ENCODE measurements at places on chromosomes 1 and 21.

DNA sequence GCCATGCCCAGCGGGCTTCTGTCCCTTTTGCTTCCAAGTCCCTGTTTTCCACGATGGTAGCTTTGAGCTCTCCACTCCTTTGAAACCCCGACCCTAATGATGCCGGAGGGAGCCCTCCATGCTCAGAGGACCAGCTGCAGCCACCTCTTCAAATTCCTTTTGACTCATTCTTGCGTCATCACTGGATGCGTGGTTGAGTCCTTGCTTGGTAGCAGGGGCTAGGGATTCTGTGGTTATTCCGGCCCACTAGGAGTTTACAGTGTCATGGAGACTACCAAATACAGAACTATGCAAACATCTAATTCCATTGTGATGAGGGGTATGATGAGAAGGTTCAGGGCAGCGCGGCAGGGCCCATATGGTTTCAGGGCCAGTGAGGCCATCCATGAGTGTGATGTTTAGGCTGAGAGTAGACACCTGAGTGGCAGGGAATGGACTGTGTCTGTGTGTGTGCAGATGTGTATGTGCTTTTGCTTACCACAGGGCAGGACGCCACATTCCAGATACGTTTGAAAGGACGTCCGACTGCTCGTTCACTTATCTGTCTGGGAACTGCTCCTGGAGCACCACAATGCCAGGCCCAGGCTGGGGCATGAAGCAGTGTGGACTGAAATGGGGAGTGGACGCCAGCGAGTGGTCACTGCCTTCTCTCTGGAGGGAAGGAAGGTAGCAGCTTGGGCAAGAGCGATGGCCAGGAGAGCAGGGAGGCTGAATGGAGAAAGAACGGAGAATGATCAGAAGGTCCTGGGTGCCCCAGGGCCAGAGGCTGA is 30.4 kb upstream of the ZBTB21 start:
- no peak overlapping the region for H3K4me3 ChIP-seq
- H3K4me1 ChIP-seq, result no peaks in the 10 kb centered on the region
- peak overlapping the region; percentile 50 for H3K27ac ChIP-seq
- H3K36me3 ChIP-seq, result no peaks in the 10 kb centered on the region

DNA sequence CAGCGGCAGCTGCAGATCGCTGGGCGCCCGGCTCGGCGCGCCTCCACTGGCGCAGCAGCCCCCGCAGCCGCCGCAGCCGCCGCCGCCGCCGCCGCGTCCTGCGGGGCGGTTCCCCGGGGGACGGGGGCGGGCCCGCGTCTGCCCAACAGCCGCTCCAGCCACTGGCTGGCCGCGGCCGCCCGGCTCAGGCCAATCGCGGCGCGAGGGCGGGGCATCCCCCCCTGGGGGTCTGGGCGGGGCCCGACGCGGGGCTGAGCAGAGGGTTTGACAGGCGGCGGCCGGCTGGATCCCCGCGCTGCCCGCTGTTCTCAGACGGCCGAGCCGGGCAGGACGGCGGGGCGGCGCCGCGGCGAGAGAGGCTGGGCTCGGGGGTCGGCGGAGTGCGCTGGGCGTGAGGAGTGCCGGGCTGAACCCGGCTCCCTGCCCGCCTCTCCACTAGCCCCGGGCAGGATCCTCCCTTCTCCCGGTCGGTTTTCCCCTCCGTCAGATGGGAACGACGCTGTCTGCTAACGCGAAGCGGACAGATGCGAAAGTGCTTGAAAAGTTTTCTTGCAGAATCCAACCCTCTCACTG is at the start of gene GLIS1:
Gene GLIS1, minus strand, starts transcription at position 56 of the 573 bp plus-strand sequence. CDS start 1,100 bp downstream, outside the sequence.
- H3K27ac ChIP-seq, result peak within 1 kb of the TSS; percentile 25
- no peaks in the 10 kb centered on the region for H3K36me3 ChIP-seq
- peak within 1 kb of the TSS; percentile 53 for H3K4me3 ChIP-seq
- DNase-seq, result peak; percentile 81

DNA sequence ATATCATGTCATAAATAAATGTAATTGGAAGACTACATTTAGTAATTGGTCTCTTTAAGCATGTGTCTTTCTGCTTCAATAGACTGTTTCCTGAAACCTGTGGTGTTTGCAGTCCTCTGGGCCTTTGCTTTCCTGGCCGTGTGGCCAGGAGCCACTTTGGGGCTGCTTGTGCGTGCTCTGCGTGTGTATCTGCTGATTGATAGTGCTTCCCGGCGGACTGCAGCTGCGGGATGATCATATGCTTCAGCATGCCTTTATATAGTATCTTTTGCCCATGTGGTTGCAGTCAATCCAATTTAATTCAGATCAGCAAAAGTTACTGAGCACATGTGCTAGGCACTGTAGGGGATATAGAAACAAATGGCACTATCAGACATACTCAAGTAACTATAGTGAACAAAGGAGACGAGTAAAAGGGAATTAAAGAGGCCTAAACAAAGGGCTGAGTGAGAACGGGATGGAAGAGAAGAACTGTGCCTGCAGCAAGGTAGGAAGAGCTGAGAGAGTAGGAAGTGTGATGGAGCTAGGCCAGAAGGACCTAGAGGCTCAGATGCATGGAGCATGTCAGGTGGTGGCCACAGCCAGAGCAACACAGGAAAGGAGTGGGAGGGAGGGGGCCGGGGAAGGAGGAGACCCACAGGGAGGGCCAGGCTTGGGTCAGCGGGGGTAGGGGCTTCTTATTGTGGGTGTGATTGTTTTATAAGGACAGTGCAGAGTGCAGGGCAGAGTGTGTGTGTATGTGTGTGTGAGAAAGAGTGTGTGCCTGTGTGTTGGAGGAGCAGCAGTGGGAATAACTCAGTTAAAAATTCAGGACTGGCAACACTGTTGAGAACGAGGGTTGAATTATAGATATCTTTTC is 27.2 kb upstream of the TTF2 start:
- no peak for DNase-seq
- H3K27ac ChIP-seq, result no peak overlapping the region
- no peaks in the 10 kb centered on the region for H3K36me3 ChIP-seq
- no peaks in the 10 kb centered on the region for H3K27me3 ChIP-seq
- H3K4me3 ChIP-seq, result no peak overlapping the region
- H3K4me1 ChIP-seq, result no peaks in the 10 kb centered on the region

- H3K36me3 ChIP-seq, result no peaks in the 10 kb centered on the region
- peak overlapping the region; percentile 2 for H3K27ac ChIP-seq
- H3K27me3 ChIP-seq, result no peaks in the 10 kb centered on the region
- no peak for DNase-seq
- H3K4me1 ChIP-seq, result no peaks in the 10 kb centered on the region
- H3K4me3 ChIP-seq, result no peak overlapping the region
These were observed 276.4 kb upstream of the B3GALT2 start for GRCh38 chr1:193462629-193463320.

GRCh38 chr1:48627486-48627885 is 149.2 kb downstream of the BEND5 start:
- H3K36me3 ChIP-seq, result no peaks in the 10 kb centered on the region
- H3K27ac ChIP-seq, result no peak overlapping the region
- H3K4me3 ChIP-seq, result no peak overlapping the region
- H3K27me3 ChIP-seq, result no peaks in the 10 kb centered on the region

GRCh38 chr1:203742436-203742835 is 22.5 kb upstream of the LAX1 start:
- H3K4me1 ChIP-seq, result no peaks in the 10 kb centered on the region
- DNase-seq, result no peak
- no peak overlapping the region for H3K4me3 ChIP-seq
- no peaks in the 10 kb centered on the region for H3K27me3 ChIP-seq
- no peak overlapping the region for H3K27ac ChIP-seq
- H3K36me3 ChIP-seq, result no peaks in the 10 kb centered on the region

- H3K27me3 ChIP-seq, result no peaks in the 10 kb centered on the region
- DNase-seq, result no peak
- H3K4me1 ChIP-seq, result no peaks in the 10 kb centered on the region
These were observed 139.9 kb downstream of the NFIA start for GRCh38 chr1:61222240-61222639.

DNA sequence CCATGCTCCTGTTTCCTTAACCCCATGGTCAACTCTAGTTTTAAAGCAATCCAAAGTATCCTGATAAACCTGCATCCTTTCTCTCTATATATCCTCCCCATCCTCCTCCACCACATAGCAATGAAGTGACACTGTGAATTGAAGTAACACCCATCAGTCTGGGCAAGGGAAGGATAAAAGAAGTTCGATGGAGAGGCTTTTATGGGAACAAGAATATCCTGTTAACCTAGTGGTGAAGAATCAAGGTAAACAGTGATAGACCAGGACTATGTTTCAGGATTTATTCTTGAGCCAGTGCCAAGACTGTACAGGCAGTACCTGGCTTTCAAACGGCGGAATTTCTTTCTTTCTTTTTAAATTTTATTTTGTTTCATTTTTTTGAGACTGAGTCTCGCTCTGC is 17.6 kb downstream of the RABIF start:
- no peak overlapping the region for H3K27ac ChIP-seq
- no peaks in the 10 kb centered on the region for H3K36me3 ChIP-seq
- H3K4me3 ChIP-seq, result no peak overlapping the region
- H3K27me3 ChIP-seq, result no peaks in the 10 kb centered on the region
- no peak for DNase-seq

DNA sequence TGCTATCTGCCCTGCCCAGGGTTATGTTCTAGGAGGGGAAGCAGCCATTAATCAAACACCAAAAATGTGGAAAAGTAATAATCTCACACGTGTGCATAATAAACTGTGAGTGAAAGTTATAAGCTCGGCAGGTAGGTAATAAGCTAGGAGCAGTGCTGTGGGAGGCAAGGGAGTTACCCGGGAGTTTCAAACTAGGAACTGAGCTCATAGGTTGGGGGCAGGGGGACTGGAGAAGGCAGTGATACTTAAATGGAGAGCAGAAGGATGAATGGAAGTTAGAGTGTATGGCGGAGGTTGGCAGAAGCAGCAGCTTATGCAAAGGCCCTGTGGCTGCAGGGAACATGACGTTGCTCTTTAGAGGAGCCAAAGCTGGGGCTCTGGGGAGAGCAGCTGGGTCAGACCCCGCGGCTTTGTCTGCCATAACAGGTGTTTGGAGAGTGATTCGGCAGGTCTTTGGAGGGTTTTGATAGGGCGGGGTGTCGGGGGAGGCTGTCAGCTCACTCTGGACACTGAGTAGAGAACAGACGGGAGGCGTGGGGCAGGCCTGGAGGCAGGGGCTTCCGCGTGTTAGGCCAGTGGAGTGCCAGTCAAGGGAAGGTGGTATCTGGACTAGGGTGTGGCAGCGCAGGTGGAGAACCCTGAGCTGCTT is 20.0 kb downstream of the PTPRF start:
- no peaks in the 10 kb centered on the region for H3K4me1 ChIP-seq
- peak overlapping the region; percentile 44 for H3K4me3 ChIP-seq
- H3K27ac ChIP-seq, result no peak overlapping the region
- H3K36me3 ChIP-seq, result no peaks in the 10 kb centered on the region
- no peaks in the 10 kb centered on the region for H3K27me3 ChIP-seq

- no peak overlapping the region for H3K4me3 ChIP-seq
- no peaks in the 10 kb centered on the region for H3K4me1 ChIP-seq
- H3K27ac ChIP-seq, result no peak overlapping the region
- no peaks in the 10 kb centered on the region for H3K27me3 ChIP-seq
- DNase-seq, result no peak
These were observed 400.5 kb downstream of the MATN1 start for GRCh38 chr1:30322859-30323257.

GRCh38 chr1:177219554-177220458 is 49.0 kb downstream of the BRINP2 start:
- no peak for DNase-seq
- H3K36me3 ChIP-seq, result no peaks in the 10 kb centered on the region
- no peak overlapping the region for H3K27ac ChIP-seq
- no peaks in the 10 kb centered on the region for H3K4me1 ChIP-seq
- no peaks in the 10 kb centered on the region for H3K27me3 ChIP-seq

GRCh38 chr1:60895701-60896100 is 186.7 kb upstream of the NFIA start:
- DNase-seq, result no peak
- no peaks in the 10 kb centered on the region for H3K4me1 ChIP-seq
- no peaks in the 10 kb centered on the region for H3K27me3 ChIP-seq
- H3K27ac ChIP-seq, result no peak overlapping the region

DNA sequence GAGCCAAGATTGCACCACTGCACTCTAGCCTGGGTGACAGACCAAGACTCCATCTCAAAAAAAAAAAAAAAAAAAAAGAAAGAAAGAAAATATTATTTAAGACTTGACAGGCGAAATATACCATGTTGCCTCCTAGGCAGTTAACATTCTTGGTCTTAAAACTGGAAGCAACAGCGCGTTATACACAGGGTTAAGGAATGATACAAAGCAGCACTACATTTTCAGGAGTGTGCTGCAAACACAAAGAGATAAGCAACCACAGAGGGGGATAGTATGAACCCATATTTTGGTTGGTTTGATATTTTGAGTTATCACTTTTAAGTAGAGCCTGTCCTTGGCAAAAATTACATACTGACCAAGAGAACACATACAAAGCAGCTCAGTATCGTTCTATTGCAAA is 25.1 kb downstream of the USP24 start:
- DNase-seq, result no peak
- no peaks in the 10 kb centered on the region for H3K4me1 ChIP-seq
- no peaks in the 10 kb centered on the region for H3K36me3 ChIP-seq
- H3K27ac ChIP-seq, result no peak overlapping the region
- H3K27me3 ChIP-seq, result no peaks in the 10 kb centered on the region

DNA sequence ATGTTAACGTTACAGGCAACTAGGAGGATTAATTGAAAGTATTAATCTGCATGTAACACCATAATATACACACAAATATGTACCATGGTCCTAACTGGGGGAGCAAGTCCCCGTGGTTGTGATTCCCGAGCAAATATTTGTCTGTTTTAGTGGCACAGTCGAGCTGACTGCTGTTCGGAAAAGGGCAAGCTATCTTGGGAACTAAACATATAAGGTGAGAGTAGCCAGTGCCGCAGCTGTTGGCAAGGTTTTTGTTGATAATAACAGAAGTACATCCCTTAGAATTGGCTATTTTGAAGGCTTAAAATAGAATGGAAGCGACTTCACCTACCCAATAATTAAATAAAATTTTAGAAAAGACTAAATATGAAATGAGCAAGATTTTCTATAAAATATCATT is 45.5 kb downstream of the UCHL5 start:
- no peak for DNase-seq
- H3K27ac ChIP-seq, result no peak overlapping the region
- no peaks in the 10 kb centered on the region for H3K36me3 ChIP-seq
- no peak overlapping the region for H3K4me3 ChIP-seq
- no peaks in the 10 kb centered on the region for H3K4me1 ChIP-seq
- no peaks in the 10 kb centered on the region for H3K27me3 ChIP-seq

GRCh38 chr21:45300786-45301520 is 13.3 kb upstream of the POFUT2 start:
- no peaks in the 10 kb centered on the region for H3K27me3 ChIP-seq
- peak; percentile 46 for DNase-seq
- peak overlapping the region; percentile 59 for H3K27ac ChIP-seq
- H3K36me3 ChIP-seq, result no peaks in the 10 kb centered on the region

DNA sequence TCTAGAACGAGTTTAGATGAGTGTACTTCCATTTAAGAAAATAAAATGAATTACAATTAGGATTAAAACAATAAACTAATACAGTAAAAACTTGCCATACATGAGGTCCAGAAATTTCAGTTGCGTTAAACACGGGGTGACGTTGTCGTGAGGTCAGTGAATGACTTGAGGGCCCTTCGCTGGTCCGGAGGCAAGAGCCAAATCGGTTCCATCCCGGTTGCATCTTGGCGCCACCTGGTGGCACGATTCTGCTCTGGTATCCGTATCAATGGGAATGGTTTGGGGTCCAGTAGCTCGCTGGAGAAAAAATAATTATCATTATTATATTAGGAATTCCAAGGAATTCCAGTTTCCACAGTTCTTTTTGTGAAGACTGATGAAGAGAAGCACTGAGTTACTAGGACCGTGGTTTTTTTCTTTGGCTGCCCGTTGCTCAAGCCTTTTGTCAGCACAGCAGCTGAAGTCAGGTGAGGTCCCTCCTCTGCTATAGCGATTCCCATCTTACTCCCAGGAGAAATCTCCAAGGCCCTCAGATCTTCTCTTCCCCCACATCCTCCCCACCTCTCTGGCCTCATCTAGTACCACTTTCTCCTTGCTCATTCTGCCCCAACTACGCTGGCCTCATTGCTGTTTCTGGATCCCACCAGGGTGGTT is 161.4 kb downstream of the SLC35F3 start:
- no peak overlapping the region for H3K27ac ChIP-seq
- H3K4me1 ChIP-seq, result no peaks in the 10 kb centered on the region
- H3K4me3 ChIP-seq, result no peak overlapping the region
- peak; percentile 67 for DNase-seq
- no peaks in the 10 kb centered on the region for H3K36me3 ChIP-seq
